ENCODE measurements at places on chromosomes 7 and 10.

GRCh38 chr10:18984531-18984930 is 64.1 kb upstream of the MALRD1 start:
- DNase-seq: no peak

- no peak for DNase-seq
Observed at GRCh38 chr10:28181478-28182096, 121.3 kb downstream of the MPP7 start.

DNA sequence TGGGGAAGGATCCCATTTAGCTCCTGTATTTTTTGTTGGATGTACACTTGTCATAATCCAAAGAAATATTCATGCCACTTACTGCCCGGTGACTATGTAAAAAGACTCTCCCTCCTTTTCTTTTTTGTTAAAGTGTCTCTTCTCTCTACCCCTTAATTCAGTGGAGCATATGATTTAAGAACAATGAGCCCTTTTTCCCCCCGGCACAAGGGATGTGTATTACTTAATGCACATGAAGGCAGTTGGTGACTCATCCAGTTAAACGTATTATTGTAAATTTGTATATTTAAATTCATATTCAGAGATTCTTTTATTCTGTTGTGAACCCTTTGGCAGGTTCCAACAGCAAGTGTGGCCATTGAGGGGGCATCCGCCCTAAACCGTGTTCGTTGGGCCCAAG is 241.9 kb downstream of the SLC25A13 start:
- DNase-seq: no peak

GRCh38 chr7:133001727-133002126 is 80.2 kb downstream of the CHCHD3 start:
- no peak for DNase-seq

DNA sequence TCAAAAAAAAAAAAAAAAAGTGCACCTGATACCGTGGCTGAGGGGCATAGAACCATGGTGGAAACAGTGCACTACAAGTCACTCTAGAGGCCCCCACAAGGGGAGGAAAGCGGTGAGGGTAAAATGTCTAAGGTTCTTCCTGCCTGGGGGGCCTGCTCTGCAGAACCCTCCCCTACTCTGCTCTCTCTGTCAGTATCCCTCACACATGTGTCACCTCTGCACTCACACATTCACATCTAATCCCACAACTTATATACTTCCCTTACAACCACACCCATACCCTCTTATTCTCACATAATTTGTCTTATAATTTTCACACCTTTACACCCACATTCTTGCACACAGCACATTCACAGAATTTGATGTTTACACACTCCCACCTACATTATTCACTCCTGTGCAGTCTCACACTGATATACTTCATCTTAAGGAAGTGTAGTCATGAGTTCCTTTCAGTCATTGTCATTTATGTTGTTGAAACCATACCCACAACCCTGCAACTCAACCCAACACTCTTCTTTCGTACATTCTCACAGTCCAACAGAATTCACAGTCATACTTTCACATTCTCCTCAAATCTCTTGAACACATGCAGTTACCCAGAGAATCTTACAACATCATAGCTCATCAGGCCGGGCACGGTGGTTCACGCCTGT is 68.0 kb upstream of the PAX2 start:
- DNase-seq: no peak

- DNase-seq: no peak
Observed at GRCh38 chr10:130984686-130985085, 326.8 kb downstream of the TCERG1L start.

- DNase-seq: peak; percentile 8
Observed at GRCh38 chr10:84214612-84215235, 10.6 kb downstream of the LRIT2 start.

DNA sequence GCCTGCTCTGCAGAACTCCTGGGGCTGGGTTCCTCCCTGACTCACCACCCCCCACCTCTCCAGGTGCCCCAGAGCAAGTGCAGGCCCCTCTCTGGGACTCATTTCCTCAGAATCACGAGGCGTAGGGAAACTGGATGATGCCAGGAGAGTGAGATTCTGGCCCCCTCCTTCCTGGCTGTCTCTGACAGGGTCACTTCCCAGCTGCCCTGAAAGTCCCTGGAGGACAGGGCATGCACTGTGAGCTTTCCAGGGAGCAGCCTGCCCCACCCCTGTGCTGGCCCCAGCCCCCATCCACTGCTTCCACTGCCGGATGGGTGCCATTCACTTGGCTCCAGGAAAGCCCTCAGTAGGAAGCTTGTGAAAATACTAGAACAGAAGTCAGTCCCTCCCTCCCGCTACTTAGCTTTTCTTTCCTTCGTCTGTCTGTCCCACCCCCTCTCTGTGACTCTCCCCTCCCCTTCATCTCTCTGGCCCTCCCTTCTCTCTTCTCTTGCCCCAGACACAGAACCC is 10.4 kb downstream of the TACR2 start:
- DNase-seq: no peak

DNA sequence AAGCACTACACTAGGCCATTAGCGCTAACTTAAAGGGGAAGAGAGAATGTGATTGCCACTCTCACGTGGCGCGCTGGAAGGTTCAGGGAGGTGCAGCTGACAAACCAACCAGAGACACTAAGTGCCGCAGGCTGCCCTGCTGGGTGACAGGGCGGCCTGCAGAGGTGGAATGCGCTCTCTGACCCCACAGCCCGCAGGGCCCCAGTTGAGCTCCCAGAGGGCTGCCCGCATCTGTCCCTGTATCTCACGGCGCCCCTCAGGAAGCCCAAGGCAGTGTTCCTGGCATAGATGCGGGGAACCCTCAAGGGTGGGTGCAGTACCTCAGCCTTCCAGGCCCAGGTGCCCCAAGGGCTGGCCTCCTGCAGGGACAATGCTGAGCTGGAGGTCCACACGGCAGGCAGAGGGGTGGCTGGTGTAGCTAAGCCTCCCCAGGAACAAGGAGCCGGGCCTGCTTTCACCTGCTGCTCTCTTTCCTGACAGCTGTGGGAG is 66.6 kb downstream of the CALML3 start:
- DNase-seq: no peak

DNA sequence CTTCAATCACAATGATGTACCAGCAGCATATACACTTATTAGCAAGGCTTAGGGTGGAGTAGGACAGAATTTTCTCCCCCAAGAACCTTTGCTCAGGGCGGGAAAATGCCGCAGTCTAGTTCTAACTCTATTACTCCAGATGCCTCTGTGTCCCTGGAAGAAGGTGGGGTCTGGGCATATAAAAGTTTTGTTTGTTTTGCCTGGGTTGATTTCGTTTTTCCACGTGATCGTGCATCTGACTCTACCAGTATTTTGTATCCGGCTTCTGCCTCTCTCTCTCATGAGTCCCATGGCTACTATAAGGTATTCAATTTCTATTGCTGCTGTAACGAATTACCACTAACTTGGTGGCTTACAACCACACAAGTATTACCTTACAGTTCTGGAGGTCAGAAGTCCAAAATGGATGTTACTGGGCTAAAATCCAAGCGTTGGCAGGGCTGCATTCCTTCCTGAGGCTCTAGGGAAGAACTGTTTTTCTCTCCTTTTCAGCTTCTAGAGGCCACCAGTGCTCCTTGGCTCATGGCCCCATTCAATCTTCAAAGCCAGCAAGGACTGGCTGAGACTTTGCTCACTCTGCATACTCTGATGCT is 181.2 kb upstream of the PRSS58 start:
- DNase-seq: no peak

DNA sequence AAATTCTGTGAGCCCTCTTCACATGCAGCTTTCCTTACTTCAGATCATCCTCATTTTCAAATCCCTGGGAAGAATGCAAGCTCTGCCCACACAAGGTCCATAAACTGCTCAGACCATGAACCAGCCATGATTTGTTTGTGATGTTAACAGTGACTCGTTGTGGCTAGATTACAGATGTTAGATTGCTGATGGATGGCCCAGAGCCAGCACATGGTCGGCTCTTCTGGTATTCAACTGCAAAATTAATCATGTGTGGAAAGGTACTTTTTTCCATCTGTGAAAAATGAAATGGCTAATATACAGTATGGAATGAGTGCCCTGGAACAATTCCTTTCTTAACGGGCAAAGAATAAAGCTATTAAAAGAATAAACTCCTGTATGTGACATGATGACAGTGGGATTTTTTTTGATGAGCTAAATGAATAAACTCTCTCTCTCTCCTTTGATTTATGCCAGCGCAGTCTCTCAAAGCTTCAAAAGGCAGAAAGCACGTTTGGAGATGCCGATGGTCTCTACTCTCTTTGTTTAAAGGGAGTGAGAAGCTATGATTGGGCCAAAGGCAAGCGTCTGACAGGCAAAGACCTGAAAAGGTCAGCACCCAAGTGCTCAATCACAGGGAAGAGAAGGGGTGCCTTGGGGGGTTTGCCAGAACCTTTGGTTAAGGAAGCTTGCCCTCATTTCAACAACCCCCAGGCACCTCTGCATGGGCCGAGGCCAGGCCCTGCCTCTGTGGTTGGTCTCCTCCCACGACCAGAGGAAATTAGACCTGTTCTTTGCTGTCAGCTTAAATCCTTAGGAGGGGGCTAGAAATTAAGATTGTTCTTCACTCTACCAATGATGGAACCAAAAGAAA is 444.0 kb upstream of the NFE2L3 start:
- DNase-seq: no peak

DNA sequence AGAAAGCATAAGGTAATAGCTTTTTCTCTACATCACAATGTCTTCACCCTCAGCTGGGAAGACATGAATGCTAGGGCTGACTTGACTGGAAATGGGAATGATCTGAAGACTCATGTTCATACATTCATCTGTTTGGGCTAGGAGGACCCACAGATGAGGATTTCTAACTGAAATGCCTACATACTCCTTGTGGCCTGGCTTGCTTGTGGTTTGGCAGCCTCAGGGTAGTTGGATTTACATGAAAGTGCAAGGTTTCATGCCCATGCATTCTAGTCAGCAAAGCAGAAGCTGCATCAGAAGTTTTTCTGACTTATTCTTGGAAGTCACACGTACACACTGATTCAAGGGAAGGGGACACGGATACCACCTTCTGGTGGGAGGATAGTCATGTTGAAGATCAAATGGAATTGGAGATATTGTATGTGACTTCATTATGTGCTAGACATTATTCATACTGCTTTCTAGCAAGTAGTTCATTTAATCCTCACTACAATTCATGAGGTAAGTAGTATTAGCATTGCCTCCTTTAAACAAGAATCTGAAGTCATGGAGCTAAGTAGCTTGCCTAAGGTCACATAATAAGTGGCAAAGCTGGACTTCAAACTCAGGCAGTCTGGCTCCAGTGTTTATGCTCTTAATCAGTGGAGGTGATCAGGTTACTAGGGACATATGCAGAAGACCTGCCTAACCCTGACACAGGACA is 957.0 kb downstream of the LRMDA start:
- DNase-seq: no peak

- no peak for DNase-seq
Observed at GRCh38 chr7:136845899-136846465, 22.5 kb upstream of the CHRM2 start.

GRCh38 chr10:128993911-128994538 is 473.0 kb upstream of the MGMT start:
- DNase-seq: no peak

All from activated naive CD4-positive, alpha-beta T cell (primary cell).